Stimulated activated CD4-positive, alpha-beta T cell treated with anti-CD3 and anti-CD28 coated beads, Interleukin-2, amount 100 ng/mL, for 24 hours (primary cell): ENCODE measurements at places on chromosomes 5 and 9.

DNA sequence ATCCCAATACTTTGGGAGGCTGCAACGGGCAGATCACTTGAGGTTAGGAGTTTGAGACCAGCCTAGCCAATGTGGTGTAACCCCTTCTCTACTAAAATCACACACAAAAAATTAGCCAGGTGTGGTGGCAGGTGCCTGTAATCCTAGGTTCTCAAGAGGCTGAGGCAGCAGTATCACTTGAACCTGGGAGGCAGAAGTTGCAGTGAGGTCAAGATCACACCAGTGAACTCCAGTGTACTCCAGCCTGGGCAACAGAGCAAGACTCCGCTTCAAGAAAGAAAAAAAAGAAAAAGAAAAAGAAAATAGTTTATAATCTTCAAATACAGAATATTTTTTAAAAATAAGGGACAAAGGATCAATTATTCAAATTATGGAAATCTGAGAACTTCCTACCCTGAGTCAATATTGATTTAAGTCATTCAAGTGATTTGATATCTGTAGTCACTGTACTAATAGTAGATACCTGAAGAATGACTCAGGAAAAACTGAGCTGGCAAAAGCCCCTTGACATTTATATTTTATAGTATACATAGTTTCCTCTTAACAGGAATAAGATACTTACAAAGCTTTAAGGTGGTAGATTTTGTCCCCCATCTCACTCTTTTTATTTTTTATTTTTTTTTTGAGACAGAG lies 61.8 kb downstream of the PTBP3 start:
- DNase-seq, result no peak

DNA sequence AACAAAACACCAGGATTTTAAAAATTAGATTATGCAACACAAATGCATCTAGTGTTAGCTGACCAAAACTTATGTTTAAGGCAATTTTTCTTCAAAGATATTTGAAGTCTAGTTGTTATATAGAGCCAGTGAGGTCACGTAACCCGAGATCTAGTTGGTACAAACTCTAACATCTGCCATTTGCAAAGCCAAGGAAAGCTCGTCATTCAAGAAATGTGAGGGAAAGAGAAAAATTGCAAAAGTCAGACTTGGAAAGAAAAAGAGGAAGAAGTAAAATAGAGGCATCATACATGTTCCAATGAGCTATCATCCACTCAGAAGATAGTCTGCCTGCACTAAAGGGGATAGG lies 293.4 kb upstream of the PUM3 start:
- no peak for DNase-seq

DNA sequence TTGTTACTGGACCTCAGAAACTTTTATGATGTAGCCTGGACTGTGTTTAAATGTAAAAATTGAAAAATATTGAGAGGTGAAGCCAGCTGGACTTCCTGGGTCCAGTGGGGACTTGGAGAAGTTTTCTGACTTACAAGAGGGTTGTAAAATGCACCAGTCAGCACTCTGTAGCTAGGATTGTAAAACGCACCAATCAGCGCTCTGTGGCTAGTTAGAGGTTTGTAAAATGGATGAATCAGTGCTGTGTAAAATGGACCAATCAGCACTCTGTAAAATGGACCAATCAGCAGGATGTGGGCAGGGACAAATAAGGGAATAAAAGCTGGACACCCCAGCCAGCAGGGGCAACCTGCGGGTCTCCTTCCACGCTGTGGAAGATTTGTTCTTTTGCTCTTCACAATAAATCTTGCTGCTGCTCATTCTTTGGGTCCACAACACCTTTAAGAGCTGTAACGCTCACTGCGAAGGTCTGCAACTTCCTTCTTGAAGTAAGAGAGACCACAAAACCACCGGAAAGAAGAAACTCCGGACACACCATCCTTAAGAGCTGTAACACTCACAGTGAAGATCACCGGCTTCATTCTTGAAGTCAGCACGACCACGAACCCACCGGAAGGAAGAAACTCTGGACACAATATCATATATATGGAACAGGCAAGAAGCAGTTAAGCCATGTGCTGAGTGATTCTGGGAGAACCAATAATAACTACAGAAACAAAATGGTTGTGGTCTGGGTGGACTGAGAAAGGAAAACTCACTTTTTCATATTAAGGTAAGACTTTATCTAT lies 201.3 kb downstream of the GABRG2 start:
- no peak for DNase-seq

DNA sequence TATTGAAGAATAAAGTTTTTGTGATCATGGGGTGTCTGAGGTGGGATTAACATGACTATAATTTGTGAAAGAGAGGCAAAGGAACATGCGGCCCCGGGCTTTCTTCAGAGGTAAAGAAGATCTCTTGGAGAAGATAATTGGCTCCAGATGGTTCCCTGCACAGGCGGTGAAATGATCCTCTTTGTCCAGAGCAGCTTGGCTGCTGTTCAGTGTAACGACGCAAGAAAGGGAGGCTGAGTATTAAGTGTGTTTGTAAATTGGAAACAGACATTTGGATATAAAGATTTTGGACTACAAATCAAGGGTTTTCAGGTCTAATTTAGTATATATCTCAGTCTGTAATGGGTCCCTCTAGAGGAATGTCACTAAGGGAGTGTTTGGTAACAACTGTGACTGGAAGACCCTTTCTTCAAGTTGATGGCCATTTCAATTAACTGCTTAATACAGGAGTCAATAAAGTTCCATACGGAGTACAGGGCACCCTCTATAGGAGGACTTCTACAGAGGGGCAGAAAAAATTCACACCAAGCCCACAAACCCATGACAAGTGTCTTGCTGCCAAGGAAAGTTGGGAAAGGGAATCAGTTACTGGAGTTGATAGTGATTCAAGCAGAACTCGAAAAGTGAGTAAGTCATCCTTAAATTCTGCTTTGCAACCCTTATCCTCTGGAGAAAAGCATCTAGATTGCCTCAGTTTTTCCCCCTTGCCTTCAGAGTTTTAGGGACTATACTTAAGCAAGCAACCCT lies 4.1 kb downstream of the EQTN start:
- DNase-seq, result no peak

- no peak for DNase-seq
These were observed 812 bp downstream of the DNAH5 start for GRCh38 chr5:13943676-13944075.

DNA sequence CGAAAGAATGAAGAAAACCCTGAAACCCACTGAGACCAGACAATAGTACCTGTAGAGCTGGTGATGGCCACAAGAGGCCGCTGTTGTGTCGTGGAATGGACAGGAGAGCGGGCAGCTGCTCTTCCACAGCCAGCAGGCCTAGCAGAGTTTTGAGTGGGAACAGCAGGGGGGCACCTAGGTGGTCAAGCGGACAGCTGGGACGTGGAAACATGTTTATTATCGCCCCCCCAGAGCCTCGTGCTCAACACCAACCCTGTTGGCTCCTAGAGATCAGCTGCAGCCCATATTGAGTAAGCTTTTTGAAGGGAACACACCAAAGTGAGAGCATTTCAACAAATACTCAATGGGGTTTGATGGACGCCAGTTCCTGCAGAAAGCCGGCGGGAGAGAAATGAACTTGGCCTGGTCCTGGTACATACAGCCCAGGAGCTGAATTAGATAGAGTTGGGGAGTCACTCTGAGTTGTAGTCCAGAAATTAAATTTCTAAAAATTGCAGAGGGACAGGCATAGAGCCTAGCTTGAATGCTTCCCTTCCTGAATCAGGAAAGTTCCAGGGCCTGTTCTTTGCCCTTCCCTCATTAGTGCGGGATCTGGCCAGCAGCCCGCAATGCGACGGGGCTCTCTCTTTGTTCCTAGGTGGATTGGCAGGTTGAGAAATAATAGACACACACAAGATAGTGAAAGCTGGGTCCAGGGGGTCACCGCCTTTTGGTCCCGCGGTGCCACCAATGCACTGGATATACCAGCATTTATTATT lies 33.8 kb downstream of the MFAP3 start:
- peak; percentile 88 for DNase-seq

DNA sequence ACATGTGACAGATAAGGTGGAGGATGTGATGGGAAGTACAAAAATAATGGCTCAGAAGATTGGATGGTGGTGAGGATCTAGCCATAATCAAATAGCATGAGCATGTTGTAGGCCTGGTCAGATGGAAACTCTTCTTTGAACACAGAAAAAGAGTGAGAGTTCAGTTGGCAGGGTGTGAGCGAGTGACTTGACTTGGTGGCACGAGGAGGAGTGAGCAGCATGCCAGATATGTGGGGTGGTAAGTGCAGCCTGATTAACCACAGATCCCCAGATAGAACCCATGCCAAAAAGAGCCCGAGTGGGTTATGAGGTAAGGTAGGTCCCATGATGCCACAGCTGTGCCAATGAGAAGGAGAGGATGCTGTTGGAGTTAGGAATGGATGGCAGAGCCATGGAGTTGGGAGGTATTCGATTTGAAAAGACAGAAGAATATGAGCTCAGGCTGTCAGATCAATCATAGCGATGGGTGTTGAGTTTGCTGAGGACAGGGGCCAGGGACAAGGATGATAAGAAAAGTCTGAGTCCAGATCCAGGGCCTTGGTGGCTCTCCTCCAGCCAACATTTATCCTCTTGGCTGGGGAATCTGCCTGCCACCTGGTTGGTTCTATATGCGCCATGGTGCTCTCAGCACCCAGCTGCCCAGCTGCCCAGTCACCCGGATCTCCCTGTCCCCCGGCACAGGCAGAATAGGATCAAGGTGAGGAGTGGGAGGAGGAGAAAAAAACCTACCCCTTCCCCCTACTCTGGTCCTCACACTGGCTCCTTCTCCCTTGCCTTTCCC lies 16.5 kb downstream of the GARNL3 start:
- DNase-seq, result no peak

DNA sequence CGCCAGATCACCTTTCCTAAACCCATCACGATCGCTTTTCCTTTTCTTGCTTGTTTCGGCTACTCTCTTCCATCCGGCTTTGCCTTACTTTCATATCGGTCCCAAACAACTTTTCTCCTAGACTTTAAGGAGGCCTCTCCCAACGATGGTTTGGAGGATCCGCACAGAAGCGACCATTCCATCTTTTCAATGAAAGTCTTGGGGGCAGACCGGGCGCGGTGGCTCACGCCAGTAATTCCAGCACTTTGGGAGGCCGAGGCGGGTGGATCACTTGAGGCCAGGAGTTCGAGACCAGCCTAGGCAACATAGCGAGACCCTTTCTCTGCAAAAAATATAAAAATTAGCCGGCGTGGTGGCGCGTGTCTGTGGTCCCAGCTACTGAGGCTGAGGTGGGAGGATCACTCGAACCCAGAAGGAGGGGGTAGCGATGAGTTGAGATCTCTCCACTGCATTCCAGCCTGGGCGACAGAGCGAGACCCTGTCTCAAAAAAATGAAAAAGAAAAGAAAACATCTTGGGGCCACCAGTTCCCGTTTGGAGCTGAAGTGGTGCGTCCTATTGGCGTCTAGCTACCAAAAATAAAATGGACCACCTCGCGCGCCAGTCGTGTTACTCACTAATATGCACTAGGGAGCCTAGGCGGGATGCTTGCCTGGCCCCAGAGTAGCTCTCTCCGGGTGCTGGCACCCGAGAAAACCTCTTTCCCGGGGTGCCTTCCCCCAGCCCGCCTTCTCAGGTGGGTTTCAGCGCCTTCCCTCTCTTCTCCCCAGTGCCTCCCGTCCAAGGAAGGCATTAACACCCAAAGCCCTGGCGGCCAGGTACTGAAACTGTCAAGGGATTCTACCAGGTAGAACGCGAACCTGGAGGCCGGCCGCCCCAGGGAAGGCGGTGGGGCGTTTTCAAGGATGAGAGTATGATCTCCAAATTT lies 800 bp upstream of the AP3B1 start:
- DNase-seq, result peak; percentile 52

GRCh38 chr9:18338042-18338441 lies 135.9 kb upstream of the ADAMTSL1 start:
- no peak for DNase-seq

- DNase-seq, result no peak
These were observed 9.7 kb downstream of the IPPK start for GRCh38 chr9:92660266-92660665.

DNA sequence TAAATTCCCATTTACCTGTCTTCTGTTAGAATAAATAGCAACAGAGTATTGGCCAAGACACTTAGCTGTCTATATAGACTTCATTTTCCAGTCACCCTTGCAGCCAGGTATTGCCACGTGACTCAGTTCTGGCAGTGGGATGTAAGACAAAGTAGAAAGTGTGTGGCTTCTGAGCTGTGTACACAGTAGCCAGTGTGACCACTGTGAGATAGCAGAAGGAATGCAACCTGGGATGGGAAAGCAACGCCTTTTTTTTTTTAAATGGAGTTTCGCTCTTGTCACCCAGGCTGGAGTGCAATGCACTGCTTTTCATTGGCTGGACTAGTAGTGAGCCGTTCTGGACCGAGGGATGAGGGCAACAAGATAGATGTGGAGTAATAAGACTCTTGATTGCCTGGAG lies 64.5 kb upstream of the UBTD2 start:
- DNase-seq, result no peak
